ENCODE measurements at places on chromosomes 5 and 9.
A peak's percentile ranks its signal among the peaks of the same experiment; 100 is the strongest.

DNA sequence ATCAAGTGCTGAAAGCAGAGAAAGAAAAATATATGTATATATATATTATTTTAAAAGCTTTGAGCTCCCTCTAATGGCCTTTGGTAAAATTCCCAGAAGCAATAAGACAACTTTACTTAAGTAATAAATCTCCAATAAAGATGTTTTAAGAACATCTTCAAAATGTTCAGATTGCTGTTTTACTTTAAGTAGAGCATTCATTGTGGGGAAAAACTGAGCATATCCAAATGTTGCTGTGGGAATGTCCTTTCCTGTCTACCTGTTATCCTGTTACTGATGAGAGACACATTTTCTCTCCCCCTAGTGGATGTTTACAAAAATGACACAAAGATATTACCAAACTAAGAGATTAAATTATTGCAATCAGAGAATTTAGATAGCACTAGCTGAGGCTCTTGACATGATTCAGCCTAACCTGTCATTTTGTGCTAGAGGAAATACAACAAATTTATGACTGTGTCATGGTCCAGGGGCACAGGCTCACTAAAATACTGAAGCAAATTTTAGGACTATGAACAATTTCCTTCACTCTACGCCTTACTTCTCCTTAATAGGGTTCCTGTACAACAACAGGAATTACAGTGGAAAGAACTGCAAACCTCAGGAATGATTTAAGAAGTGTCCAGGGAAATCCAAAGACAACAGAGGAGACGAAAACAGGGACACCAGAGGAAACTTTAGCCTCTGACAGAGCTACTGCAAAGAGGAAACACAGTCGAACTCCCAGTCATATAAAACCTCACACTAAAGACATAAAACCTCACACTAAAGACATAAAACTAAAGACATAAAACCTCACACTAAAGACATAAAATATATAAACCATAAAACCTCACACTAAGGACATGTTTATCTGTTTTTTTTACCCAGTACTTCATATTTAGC lies 24.3 kb upstream of the PRRC1 start:
- ATAC-seq = peak; percentile 38

DNA sequence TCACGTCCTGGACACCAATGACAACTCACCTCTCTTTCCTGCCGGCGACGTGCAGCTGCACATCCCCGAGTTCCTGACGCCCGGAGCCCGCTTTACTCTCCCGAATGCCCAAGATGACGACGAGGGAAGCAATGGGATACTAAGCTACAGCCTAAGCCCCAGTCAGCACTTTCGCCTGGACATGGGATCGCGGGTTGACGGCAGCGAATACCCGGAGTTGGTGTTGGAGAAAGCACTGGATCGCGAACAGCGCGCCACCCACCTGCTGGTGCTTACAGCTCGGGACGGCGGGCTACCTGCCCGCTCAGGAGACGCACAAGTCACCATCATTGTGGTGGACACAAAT lies 1.1 kb downstream of the PCDHAC1 start:
- ATAC-seq = no peak

DNA sequence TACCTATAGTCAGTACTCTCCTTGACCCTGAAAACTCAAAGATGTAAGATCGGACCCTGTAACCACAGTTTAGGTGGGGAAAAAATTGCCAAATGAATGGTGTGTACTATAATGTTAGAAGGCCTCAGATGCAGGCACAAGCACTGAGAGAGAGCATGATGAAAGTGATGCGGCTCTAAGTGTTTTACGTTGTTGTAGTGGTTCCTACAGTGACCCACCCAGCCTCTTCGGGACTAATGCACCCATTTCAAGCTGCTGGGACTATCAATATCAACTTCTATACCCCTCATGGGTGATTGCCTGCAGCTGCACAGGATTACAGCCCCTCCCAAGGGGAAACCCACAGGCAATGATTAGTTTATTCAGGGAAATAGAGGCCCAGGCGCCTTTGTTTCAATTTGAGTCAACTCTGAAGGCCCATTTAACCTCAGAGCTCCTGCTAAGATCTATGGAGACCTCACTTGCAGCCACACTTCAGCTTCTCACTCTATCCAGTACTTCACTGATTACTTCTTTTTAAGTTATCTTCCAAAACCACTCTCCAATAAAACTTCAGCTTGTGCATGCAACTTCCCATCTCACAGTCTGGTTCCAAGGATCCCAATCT lies 340.7 kb downstream of the NR2F1-AS1 start:
- no peak for ATAC-seq

DNA sequence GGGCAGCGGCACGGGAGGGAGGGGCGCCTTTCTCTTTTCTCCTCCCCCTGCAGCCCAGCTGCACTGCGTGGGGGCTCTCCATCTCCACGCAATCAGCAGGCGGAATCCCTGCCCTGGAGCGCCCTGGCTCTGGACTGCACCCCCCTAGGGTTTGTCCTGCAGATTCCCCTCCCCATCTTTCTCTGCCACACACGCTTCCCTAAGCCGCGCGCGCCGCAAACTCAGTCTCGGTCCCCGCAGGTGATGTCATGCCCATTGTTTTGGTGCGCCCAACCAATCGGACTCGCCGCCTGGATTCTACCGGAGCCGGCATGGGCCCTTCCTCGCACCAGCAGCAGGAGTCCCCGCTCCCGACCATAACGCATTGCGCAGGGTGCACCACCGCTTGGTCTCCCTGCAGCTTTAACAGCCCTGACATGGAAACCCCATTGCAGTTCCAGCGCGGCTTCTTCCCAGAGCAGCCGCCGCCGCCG lies at the start of gene KCNN2:
TSS of gene KCNN2 (plus strand) at position 347 of the 473 bp plus-strand sequence. CDS start at position 417, 70 bp downstream.
- no peak for ATAC-seq

DNA sequence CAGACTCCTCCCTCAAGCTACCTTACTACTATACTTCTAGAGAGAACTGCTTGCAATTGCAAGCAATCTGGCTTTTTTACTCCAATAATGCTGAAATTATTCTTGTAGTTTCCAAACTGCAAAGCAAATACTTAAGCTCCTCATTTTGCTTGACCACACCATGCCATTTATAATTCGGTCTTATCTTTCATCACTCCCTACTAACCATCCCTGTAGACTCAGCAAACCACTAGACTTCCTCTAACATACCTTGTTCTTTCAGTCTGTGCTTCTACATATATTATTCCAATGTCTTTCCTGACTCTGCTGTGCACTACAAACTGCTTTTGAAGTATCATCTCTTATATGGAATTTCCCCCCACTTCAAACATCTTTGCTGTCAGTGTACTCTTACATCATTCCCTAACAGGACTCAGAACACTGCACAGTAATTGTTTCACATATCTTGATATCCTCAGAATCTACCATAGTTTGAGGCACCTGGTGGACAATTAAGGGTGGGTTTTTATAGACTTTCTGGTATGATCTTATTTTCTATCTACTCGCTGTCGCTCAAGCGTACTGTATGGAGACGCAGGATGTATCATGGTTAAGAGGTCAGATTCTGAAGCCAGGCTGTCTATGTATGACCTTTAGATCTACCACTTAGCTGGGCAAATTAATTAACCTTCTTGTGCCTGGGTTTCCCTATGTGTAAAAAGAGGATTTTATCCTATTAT lies 2.8 kb downstream of the IL6ST start:
- no peak for ATAC-seq

DNA sequence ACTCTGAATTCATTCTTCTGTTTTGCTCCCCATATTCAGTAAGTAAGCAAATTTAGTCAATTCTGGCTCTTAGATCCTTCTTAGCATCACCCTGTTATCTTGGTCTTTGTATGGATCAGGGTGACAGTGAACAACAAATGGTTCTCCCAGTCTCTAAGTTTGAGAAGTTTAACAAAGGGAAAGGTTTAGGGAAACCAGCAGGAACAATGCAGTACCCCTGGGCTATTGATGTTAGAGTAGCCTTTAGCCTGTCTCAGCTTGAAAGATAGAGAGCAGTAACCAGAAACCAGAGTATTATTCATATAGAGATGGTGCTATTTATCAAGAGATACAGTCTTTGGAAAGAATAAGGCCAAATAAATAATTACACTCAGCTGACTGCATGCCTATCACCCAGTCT lies 241.8 kb downstream of the CDH12 start:
- no peak for ATAC-seq

DNA sequence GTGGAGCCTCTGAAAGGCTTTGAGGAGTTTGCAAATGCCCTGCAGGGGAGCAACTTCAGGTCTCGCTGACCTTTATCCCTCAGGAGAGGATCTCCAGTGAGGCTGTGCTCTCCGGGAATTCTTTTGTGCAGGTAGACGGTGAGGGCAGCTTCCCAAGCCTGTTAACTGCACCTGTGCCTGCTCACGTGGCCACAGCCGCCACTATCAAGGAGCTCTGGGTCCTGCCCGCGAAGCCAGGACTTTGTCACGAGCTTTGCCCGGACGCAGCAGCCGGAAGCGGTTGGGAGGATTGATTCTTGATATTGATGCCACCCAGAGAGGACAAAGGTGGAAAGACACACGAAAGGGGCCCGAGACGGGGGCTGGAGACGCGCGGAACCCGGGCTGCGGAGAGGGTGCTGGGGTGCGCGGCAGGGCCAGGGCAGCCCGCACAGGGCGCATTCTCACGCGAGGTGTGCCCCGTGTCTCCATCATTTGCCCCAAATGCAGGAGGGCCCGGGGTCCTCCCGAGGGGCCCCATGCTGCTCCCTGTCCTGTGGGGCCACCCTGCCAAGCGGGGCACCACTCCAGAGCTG lies 18.2 kb downstream of the SLC9A3 start:
- no peak for ATAC-seq

GRCh38 chr5:160702311-160702803 lies 149.7 kb downstream of the ATP10B start:
- no peak for ATAC-seq

DNA sequence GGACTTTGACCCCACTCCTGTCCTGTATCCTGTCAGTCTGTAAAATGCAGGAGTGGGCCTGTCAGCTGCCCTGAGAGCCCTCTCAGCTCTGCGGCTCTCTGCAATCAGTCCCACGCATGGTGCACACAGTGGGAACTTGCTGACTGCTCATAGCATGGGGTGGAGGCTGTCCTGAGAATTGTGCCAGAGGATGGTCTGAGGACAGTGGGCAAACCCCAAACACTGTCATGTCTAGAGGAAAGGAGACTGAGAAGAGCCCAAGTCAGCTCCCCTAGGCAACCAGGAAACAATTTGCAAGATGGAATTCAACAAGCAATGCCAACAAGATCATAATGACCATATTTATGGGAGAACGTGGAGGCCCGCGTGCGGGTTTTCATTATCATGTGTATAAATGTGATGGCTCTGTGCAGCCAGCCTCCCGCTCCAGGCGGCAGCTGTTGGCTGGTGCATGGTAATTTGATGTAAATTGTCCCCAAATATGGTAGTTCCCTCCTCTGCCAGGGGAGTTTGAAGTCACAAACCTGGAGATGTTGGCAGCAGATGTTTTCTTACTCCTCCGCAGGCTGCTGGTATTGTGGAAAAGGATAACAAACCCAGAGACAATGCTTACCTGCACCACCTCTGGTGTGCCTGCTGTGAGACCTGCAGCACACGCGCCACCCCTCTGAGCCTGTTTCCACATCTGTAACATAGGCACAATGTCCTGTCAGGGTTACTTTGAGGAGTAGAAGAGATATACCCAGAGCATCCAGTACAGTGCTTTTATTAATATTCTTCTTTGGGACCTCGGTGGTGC lies 39.8 kb upstream of the ALDH1B1 start:
- no peak for ATAC-seq

DNA sequence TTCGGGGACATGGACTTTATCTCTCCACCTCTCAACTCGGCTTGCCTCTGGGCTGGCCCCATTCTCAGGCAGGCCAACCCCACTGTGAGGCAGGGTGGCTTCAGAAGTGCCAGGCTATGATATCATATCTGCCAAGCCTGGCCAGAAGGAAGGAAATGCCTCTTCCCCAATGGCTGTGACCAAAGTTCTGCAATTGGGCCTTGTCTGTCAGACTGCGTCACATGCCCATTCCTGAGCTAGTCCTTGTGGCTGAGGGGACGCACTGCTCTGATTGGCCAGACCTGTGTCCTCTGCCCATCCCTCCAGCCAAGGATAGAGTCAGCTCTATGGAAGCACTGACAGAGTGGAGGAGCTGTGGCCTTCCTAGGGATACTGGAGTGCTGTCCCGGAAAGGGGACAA lies 11.9 kb downstream of the SMIM23 start:
- no peak for ATAC-seq

DNA sequence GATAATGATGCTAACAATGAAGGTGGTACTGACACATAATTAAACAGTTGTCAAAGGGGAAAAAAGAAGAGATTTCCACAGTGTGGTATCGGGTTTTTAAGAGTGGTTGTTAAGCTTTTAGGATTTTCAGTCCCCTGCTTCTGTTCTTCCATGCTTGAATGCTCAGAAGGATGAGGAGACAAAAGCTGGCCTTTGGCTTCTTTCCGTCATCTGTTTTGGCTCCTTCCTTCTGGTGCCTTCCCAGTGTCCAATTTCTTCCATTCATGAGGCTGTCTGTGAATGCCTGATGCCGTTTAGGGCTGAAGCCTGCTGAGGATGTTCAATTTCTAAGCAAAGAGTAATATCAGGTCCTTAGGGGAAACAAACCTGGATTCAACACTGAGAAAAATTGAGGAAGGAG lies 179.6 kb upstream of the GLRA1 start:
- no peak for ATAC-seq

DNA sequence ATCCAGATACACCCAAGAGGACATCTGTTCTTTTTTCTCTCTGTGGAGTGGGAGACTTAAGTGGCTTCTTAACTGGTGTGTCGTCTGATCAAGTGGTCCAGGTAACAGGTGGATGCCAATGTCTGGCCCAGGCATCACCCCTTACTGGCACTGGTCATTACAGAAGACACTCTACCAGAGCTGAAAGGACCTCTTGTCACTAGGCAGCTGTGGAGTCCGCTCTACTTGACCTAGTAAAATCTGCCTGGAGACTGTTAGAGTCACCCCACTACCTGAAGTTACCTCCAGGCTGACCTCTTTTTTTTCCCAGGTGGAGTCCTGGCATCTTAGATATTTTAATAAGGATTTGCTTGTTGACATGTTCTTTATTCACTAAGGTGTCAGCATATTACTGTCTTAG lies 22.5 kb downstream of the FXN start:
- ATAC-seq = no peak

DNA sequence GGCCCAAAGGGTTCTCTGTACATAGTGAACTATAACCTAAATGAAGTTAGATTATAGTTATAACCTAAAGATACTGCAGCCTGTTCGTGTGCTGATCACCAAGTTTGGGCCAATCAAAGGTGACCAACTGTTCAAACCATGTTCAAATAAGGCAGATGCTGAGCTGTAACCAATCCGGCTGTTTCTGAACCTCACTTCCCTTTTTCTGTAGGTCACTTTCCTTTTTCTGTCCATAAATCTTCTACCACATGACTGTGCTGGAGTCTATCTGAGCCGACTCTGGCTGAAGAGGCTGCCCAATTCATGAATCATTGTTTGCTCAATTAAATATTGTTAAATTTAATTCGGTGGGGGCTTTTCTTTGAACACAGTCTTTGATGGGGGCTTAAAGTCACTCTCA lies 1920.2 kb downstream of the MAT2B start:
- ATAC-seq = no peak

- no peak for ATAC-seq
These were observed 48.4 kb downstream of the ZNF608 start for GRCh38 chr5:124697933-124698591.

GRCh38 chr5:40066616-40067015 lies 613.1 kb upstream of the PTGER4 start:
- no peak for ATAC-seq

GRCh38 chr9:132414731-132415130 lies 4.7 kb downstream of the CFAP77 start:
- ATAC-seq = no peak

Data from activated CD4-positive, CD25-positive, alpha-beta regulatory T cell treated with anti-CD3 and anti-CD28 coated beads, Interleukin-2, amount 50 U/mL, for 24 hours (primary cell).